Mammary microvascular endothelial cell (primary cell): ENCODE measurements at places on chromosomes 5 and 9. TPM values are rescaled to one million over a fixed set of nuclear protein-coding genes. Genes with fewer than 3 reads are reported as not detected.

The NPDC1 gene
- total RNA-seq = 67.3 and 71.1 TPM in 2 replicates

The AGXT2 gene
- total RNA-seq = not detected in 2 replicates

The COL5A1 gene
- total RNA-seq = 10.1 and 14.1 TPM in 2 replicates

The HABP4 gene
- total RNA-seq = 11.7 and 13.3 TPM in 2 replicates

The LIFR gene
- 40.2 and 43.6 TPM in 2 replicates for total RNA-seq

The PCDHA2 gene
- 0.10 TPM in 1 of 2 replicates, not detected in the other for total RNA-seq

The RNF183 gene
- total RNA-seq = not detected in 2 replicates

The RBM27 gene
- 11.6 and 14.3 TPM in 2 replicates for total RNA-seq

The NOXA1 gene
- total RNA-seq = 0.07 TPM in 1 of 2 replicates, not detected in the other

The OR1Q1 gene
- total RNA-seq = not detected in 2 replicates

The APC gene
- total RNA-seq = 35.6 and 36.8 TPM in 2 replicates

The CD274 gene
- 20.8 and 22.7 TPM in 2 replicates for total RNA-seq

The ECSCR gene
- total RNA-seq = 547 and 613 TPM in 2 replicates

The PCDHGB5 gene
- 7.9 and 8.3 TPM in 2 replicates for total RNA-seq

The GPX3 gene
- 11.8 and 16.1 TPM in 2 replicates for total RNA-seq

The SLC27A6 gene
- not detected in 2 replicates for total RNA-seq

The TPD52L3 gene
- total RNA-seq = not detected in 2 replicates

The EGFL7 gene
- 902 and 1,153 TPM in 2 replicates for total RNA-seq

The CER1 gene
- total RNA-seq = not detected in 2 replicates

The GNA14 gene
- 2.7 and 3.4 TPM in 2 replicates for total RNA-seq

The C5 gene
- 0.54 and 1.7 TPM in 2 replicates for total RNA-seq

The BRINP1 gene
- total RNA-seq = 0.25 and 0.40 TPM in 2 replicates

The BARX1 gene
- not detected in 2 replicates for total RNA-seq

The PTGDS gene
- total RNA-seq = not detected in 2 replicates

The ZFP37 gene
- 0.60 and 0.89 TPM in 2 replicates for total RNA-seq

The GMCL2 gene
- not detected in 2 replicates for total RNA-seq

The GARIN3 gene
- not detected in 2 replicates for total RNA-seq

The AP3S1 gene
- 72.0 and 99.3 TPM in 2 replicates for total RNA-seq

The ANKS6 gene
- total RNA-seq = 13.3 and 22.5 TPM in 2 replicates

The NRG2 gene
- total RNA-seq = 0.69 and 1.1 TPM in 2 replicates

The INSL4 gene
- total RNA-seq = not detected in 2 replicates

The SPINK7 gene
- total RNA-seq = not detected in 2 replicates

The SPINK1 gene
- not detected in 2 replicates for total RNA-seq
